ENCODE measurements at places on chromosomes 11 and 22.

DNA sequence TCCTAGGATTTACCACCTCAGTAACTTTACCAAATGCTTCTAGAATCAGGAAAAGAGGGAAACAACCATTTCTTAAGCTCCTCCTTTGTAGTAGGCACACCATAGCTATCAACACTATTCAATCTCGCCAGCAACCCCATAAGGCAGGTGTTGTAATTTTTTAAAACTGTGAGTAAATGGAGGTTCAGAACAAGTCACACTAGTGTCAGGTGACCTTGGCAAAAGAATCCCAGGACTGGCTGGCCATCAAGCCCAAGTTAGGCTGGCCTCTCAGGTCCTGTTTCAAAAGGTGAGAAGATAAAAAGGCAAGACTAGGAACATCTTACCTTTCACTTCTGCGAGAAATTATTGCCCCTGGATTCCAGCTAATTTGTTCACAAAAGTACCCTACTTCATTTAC lies 713 bp downstream of the TOP3B start:
- DNase-seq = no peak

GRCh38 chr11:124841840-124842239 lies 23.4 kb upstream of the ROBO3 start:
- DNase-seq = no peak

DNA sequence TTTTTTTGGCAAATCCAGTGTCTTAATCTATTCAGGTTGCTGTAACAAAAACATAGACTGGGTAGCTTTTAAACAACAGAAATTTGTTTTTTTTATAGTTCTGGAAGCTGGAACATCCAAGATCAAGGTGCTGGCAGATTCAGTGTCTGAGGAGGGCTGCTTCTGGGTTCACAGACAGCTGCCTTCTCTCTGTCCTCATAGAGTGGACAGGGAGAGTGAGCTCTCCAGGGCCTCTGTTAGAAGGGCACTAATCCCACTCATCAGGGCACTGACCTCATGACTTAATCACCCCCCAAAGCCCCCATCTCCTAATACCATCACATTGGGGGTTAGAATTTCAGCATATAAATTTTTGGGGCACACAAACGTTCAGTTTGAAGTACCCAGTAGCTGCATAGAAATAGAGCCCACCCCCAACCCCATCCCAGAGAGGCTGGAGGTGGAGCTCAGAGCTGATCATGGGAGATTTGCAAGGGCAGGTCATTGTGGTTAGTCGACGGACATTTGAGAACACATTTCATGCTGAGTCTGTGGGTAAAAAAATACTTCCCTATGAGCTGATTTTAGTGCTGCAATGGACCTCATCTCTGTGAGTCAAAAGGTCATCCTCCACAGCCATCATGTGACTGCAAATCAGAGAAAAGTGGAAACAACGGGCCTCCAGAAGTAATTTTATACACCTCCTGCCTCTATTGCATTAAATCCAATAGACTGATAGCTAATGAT lies 203.1 kb upstream of the CADM1 start:
- DNase-seq = no peak

GRCh38 chr11:4381901-4382300 lies 11.6 kb downstream of the TRIM21 start:
- DNase-seq = no peak

DNA sequence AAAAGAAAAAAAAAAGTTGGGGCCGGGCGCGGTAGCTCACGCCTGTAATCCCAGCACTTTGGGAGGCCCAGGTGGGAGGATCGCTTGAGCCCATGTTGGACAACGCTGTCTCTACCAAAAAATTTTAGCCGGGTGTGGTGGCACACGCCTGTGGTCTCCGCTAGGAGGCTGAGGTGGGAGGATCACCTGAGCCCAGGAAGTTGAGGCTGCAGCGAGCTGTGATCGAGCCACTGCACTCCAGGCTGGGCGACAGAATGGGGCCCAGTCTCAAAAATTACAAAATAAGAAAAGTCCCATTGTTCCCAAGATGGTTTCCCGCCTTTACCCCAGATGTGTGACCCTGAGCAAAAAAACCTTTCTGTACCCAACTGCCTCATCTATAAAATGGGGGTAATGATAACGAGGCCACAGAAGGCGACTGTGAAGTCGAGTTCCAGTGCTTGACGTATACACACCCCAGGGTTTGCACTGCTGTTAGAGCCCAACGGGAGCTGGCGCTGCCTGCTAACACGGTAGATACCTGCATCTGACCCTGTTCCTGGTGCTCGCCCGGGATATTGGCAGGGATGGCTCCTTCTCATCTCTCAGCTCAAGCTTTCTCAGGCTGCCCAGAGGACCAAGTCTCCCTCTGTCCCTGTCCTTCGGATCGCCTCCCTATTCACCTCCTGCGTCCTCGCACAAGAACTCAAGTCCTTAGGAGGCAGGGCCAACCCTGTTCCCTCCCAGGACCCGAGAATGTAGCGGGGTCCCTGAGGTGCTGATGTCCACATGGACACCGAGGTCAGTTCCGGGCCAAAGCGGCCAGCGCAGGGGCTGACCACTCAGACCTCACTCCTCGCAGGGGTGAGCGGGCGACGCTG lies 1.1 kb upstream of the RPLP2 start:
- DNase-seq = no peak

- DNase-seq = no peak
Measured at GRCh38 chr22:36913427-36914389, at the start of gene CSF2RB. Gene CSF2RB, plus strand, starts transcription at chr22:36913628. Its CDS starts 8,580 bp downstream, at chr22:36922208.
